ENCODE measurements at places on chromosomes 3 and 15.

GRCh38 chr15:89851673-89852341 lies 37.2 kb upstream of the ANPEP start:
- no peak for DNase-seq

DNA sequence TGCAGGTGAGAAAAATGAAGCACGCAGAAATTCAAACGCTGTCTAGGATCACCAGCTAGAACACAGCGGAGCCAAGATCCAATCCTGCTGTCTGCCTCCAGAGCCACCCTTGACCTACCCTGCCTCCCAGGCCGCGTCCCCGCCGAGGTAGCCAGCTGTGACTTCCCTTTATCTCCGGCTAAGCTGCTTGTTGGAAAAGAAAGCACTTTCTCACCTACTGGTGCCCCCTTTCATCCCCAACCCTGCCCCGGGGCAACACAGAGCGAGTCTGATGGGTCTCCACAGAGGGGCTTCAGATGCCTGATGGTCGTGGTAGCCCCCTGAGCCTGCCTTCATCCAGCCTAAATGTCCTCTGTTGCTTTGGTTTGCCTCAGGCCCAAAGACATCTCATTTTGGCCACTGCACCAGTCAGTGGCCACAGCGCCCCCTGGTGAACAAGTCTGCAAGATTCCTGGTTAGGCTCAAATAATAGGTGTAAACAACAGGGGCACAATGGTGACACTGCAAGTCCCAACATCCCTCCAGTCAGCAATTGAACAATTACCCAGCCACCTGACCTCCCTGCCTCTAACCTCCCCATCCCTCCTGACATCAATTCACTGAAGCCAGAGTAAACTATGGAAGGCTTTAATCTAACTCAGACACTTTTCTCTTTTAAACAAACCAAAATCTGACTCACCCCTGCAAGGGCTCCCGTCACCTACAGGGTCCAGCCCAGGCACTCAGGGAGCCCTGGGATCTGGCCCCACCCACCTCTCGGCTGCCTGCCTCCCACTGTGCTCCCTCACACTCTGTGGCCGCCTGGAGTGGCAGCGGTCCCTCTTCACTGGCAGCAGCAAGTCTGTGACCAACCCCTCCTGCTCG lies 27.3 kb upstream of the BCL2L10 start:
- peak; percentile 51 for DNase-seq

DNA sequence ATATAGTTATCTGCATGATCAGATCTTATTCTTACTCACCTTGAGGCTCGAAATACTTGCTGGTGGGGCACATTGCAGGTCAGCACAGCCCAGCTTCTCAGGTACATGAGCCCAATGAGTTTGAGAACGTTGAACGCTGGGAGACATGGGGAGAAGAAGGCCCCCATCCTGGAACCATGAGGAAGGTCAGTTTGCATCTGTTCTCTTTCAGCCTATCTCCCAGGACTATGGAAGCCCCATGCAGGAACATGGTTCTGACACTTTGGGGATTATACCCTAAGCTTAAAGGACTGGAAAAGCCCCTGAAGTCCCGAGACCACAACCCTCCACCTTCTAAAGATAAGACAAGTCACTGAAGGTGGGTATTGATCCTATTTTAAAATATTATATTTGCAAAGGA lies 17.4 kb upstream of the STARD5 start:
- DNase-seq = no peak

- peak; percentile 62 for DNase-seq
These were observed 494.3 kb downstream of the SQOR start for GRCh38 chr15:46129145-46129544.

DNA sequence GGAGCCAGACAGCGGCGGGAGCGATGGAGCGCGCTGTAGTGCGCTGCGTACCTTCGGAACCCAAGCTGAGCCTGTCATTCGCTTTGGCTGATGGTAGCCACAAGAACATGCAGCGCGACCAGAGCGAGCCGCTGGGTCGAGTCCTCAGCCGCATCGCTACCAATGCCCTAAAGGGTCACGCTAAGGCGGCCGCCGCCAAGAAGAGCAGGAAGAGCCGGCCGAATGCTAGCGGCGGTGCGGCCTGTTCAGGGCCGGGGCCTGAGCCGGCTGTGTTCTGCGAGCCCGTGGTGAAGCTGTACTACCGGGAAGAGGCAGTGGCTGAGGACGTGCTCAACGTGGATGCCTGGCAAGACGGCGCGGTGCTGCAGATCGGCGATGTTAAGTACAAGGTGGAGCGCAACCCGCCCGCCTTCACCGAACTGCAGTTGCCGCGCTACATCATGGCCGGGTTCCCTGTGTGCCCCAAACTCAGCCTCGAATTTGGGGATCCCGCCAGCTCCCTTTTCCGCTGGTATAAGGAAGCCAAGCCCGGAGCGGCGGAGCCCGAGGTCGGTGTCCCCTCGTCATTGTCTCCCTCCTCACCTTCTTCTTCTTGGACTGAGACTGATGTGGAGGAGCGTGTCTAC lies 498 bp downstream of the PDE12 start:
- no peak for DNase-seq

DNA sequence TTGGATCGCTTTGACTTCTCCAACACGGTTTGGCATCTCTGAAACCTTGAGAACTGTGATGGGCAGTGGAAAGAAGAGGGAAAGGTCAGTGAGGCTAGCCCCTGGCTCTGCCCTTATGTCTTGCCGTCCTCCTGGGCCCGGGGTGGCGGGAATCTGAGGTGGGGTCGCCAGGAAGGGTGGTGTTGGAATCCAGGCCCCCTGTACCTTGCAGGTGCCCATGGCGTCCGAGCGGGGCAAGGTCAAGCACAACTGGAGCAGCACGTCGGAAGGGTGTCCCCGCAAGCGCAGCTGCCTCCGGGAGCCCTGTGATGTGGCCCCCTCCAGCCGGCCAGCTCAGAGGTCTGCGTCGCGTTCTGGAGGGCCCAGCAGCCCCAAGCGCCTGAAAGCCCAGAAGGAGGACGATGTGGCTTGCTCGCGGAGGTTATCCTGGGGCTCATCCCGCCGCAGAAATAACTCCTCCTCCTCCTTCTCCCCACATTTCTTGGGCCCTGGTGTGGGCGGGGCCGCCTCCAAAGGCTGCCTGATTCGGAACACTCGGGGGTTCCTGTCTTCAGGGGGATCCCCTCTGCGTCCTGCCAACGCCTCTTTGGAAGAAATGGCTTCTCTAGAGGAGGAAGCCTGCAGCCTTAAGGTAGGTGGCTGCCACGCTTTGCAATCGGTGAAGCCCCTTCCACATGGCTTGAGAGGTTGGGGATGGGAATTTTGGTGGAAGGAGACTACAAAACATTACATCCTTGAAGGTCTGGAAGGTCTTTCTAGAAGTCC lies 907 bp downstream of the TATDN2 start:
- no peak for DNase-seq

- no peak for DNase-seq
These were observed 45.4 kb upstream of the UBE2E1 start for GRCh38 chr3:23760325-23760724.

DNA sequence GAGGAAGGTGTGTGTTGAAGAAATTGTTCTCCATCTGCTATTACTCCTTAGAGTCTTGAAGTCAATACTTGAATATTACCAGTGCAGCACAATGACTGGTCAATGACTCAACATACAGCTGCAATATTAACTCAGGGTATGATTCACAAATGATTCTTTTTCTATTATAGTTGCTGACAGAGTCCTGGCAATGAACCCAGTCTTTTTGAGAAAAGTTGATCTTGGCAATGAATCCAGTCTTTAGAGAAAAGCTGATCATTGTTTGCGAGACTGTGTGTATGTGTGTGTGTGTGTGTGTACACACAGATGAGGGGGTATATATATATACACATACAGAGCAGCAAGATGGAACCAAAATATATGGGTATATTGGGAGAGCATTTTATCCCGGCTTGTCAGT lies 315.1 kb downstream of the ZNF385D start:
- DNase-seq = peak; percentile 94

- no peak for DNase-seq
These were observed 9.8 kb downstream of the TM2D3 start for GRCh38 chr15:101642361-101642760.

GRCh38 chr15:48221885-48222284 lies 15.8 kb downstream of the SLC12A1 start:
- DNase-seq = peak; percentile 15

All from HFFc6 (cell line).